ENCODE measurements at places on chromosomes 1 and 21.

DNA sequence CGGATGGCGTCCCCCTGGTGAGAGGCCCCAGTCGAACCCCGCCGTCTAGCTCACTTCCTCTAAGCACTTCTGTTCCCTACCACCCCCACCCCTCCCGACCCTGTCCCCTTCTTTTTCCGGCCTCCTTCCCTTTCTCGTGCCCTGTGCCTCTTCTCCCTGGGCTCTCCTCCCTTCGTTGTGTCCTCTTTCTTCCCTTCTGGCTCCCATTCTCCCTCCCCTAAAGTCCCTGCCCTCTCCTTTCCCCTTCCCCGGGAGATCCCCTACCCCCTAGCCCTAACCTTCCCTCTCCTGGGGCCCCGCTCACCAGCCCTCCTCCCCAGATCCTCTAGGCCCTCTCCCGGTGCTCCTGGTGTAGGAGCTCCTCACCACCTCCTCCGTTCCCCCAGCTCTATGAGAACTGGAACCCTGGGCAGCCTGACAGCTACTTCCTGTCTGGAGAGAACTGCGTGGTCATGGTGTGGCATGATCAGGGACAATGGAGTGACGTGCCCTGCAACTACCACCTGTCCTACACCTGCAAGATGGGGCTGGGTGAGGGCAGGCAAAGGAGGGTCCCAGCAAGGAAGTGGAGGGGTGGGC lies 15.9 kb downstream of the BCAN start:
- no peak for DNase-seq

DNA sequence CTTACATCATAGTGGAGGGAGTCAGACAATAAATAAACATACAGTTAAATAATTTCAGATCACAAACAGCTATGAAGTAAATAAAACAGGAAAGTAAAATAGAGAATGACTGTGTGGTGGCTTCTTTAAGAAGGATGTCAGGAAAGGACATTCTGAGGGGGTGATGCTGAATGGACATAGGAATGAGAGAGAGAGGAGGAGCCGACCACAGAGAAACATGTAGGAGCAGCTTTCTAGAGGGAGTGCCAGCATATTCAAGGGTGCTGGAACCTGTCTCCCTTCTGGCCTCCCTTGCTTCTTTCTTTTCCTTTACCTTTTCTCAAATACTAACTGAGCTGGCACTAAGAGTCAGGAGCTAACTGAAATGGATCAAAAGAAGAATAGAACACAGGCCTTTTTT lies 20.5 kb upstream of the BCL10 start:
- DNase-seq, result no peak

- no peak for DNase-seq
These were observed 105.5 kb downstream of the MACF1 start for GRCh38 chr1:39310015-39310414.

GRCh38 chr1:24535021-24535424 lies 20.9 kb upstream of the NCMAP start:
- no peak for DNase-seq
